ENCODE measurements at places on chromosomes 1 and 21. TPM values are rescaled to one million over a fixed set of nuclear protein-coding genes. Genes with fewer than 3 reads are reported as not detected.

The SPRR5 gene
- not detected for polyA plus RNA-seq

DNA sequence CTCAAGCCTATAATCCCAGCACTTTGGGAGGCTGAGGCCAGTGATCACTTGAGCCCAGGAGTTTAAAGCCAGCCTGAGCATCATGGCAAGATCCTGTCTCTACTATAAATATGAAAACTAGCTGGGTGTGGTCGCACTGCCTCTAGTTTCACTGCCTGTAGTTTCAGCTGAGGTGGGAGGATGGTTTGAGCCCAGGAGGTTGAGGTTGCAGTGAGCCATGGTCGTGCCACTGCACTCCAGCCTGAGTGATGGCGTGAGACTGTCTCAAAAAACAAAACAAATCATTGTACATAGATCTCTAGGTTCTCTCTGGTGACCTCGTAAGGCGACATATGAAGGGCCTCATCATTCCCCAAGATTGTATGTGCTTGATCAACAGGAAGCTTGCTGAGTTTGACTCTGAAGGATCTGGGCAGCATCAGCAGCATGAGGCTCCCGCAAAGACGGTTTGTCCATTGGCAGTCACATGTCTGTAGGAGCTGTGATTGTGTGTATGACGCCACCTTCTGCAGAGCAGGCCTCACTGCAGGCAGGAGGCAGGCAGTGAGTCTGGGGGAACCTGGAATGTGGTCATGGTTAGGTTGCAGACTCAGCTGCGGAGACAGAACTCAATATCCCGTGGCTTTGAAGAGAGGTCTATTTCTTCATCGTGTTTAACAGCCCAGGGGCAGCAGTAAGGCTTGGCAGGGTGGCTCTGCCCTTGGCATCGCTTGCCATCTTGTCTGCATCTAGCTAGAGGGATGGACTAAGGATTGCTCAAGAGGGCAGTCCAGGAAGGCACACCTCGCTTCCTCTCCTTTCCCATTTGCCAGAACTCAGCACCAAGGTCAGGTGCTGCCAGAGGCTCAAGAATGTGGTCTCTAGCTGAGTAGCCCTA lies 14.0 kb downstream of the ATP5PO start:
- peak; percentile 69 for DNase-seq

GRCh38 chr1:202892501-202892900 lies 3.6 kb upstream of the RABIF start:
- DNase-seq, result no peak

DNA sequence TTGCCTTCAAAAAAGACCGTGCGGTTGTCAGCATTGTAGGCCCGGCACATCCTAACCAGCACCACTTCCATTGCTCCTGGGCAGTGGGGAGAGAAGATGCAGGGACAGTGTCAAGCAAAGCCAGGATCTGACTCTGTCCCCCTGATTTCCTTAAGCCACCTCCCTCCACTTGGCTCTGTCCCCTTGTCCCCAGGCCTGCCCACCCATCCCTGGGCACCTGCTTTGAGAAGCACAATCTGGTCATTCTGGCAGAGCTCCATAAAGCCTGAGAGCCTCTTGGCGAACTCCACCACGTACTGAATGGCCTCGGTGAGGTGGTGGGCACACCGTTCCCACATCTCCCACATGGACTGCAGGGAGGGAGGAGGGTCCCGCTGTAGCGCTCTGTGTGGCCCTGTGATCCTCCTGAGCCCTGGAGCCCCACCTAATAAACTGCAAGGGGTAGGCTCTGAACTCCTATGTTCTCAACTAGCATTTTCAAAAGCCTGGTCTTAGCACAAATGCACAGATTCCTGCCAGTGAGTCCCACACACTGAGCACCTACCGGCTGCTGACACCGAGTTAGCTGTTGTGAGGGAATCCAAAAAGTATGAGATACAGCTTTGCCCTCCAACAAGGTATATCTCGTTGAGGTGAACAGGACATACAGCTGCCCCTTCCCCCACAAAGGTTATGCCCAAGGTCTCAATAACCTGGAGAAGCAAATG lies 8.2 kb upstream of the LINGO4 start:
- DNase-seq, result no peak

- no peak for DNase-seq
Measured at GRCh38 chr1:162549001-162549400, 12.5 kb upstream of the UAP1 start.

The CATSPERE gene
- polyA plus RNA-seq, result 0.60 TPM

The IRF6 gene
- polyA plus RNA-seq, result 0.58 TPM

DNA sequence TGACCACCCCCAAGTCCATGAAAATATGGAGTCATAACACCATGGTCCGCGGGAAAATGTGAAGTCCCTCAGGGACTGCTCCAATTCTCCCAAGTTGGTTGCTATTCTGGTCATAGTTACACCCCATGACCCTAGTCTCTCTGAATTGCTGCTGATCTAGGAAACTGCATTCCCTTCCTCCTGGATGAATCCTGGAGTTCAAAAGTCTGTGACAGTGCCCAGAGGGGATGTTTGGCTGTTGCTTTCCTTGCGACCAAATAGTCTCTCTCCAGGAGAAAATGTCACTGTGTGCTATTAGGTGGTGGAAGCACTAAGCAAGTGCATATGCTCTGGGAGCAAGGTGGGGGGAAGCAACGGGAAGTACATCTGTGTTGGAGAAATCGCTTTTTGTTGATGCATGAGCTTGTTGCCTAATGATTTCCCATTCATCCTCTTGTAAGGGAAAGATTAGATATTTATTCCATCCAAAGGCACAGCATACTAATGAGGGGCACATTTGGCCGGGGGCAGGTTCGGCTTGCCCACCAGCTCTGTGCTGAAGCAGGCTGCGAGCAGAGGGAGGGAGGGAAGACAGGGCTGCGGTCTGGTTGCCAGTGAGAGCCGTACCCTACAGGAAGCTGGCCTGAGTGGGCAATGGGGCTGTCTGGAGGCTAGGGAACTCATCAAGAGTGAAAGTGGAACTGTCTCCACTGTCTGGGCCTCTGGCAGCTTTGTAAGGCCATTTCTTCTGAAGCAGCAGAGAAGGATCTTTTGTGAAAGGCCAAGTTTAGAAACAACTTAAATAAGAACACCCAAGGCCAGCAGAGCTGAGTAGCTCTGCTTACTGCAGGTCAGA lies 27.2 kb downstream of the SYT6 start:
- DNase-seq, result peak; percentile 45

All from muscle of leg (tissue), 16 donors.